Stimulated activated CD8-positive, alpha-beta memory T cell treated with anti-CD3 and anti-CD28 coated beads, Interleukin-7, amount 100 ng/mL, for 24 hours (primary cell): ENCODE measurements at places on chromosomes 6 and 20.

DNA sequence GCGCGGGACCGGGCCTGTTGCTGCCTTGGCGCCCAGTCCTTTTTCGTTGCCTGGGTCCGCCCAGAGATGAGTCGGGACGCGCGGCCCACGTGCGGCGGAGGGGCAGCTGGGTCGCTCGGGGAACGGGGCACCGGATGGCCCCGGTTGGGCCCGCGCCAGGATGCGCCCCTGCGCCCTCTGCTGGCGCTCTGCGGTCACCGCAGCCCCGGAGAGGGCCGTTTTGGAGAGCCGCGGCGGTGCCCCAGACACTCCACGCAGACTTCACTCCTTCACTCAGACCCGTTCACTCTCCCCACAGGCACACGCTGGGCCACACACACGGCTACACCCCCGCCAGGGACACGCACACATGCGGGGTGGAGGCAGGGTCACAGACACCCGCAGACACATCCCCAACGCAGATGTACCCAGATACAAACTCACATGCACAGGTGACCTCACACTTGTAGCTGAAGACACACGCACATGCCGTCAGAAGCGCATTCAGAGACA lies 38.8 kb downstream of the SRC start:
- DNase-seq: peak; percentile 58

DNA sequence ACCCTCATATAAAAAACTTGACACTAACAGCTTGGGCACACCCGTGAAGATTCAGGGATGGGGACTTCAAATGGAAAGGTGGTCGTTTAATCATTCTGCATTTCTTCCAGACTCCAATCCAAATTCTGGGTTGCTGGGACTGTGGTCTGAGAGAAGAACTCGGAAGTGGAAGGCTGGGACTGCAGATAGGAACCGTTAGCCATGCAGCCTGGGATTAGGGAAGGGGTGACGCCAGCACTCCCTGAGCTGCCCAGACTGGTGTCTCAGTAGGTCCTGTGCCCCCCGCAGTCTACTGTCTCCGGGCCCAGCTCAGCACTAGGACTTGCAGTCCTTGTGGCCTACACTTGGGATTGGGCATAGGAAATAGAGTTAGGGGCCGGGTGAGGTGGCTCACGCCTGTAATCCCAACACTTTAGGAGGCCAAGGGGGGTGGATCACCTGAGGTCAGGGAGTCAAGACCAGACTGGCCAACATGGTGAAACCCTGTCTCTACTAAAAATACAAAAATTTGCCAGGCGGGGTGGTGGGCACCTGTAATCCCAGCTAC lies 511 bp upstream of the CLIC1 start:
- DNase-seq: no peak

- no peak for DNase-seq
These were observed 131.6 kb upstream of the SOX4 start for GRCh38 chr6:21461844-21462518.

GRCh38 chr6:51077821-51078518 lies 259.3 kb downstream of the TFAP2B start:
- DNase-seq: no peak

- DNase-seq: no peak
These were observed 215.8 kb downstream of the UTRN start for GRCh38 chr6:144500892-144501291.

GRCh38 chr20:25696371-25697131 lies at the start of gene ZNF337:
TSS of gene ZNF337 (minus strand) at chr20:25696853. CDS start at chr20:25686417, 10,436 bp downstream.
- peak; percentile 89 for DNase-seq

GRCh38 chr6:37381579-37381978 lies 27.8 kb downstream of the RNF8 start:
- no peak for DNase-seq

- DNase-seq: no peak
These were observed 417.9 kb downstream of the CD109 start for GRCh38 chr6:74113901-74114300.

GRCh38 chr6:166958926-166959861 lies 2.8 kb upstream of the RNASET2 start:
- DNase-seq: no peak

DNA sequence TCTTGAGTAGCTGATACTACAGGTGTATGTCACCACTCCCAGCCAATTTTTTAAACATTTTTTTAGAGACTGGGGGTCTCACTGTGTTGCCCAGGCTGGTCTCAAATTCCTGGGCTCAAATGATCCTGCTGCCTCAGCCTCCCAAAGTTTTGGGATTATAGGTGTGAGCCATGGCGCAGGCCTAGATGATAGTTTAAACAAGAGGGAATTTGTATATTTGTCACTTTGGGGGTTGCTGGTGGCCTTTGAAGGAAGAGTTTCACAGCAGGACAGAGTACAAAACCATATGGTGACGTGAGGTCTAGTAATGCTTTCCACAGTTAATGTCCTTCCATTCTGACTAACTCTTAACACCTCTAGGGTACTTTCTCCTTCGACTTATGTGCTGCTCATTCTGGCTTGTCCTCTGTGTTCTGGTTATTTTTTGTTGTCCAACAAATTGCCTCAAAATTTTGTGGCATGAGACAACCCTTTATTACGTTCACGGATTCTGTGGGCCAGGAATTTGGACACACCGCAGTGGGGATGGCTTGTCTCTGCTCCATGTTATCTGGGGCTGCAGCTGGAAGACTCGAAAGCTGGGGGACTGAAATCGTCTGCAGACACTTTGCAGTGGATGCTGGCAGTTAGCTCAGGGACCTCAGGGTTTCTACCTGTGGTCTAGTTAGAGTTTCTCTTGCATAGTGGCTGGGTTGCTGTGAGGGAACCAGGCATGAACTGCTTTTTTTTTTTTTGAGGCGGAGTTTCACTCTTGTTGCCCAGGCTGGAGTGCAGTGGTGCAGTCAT lies 23.0 kb upstream of the IER3 start:
- no peak for DNase-seq

DNA sequence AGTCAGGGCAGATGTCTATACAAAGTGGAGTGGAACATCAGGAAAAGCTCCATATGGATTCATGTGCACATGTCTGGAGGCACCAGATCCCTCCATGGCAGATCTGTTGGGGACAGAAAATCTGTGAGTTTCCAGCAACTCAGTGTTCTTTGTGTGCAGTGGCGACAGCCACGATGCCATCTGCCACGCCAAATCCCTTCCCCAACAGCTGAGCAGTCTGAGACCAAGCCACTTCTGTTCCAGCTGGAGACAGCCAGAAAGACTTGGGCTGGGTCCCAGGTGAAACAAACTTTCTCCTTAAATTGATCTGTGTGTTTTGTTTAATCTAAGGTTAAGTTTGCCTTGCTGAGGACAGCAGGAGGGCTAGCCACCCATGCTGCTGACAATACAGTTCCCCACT lies 22.9 kb downstream of the FKBP1A start:
- DNase-seq: no peak

DNA sequence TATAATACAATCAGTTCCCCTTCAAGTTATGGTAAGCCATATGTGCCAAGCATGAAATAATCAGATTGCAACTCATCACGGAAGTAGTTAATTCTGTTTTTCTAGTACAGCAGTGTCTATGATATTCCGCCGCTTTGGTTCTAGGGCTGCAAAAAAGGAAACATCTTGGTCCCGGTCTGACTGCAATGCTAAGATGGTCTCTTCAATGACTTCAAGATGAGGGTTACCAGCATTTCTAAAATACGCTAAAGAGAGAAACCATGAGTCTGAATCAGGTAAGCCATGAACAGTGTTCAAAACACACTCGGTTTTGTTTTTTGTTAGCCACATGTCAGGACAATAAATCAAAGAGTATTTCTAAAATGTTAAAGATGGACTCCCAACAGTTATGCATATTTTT lies 3.2 kb upstream of the ANKRD60 start:
- no peak for DNase-seq

GRCh38 chr6:26053992-26054780 lies 33.0 kb upstream of the HFE start:
- DNase-seq: no peak

GRCh38 chr20:8608470-8608869 lies 460.4 kb upstream of the PLCB4 start:
- no peak for DNase-seq

- DNase-seq: no peak
These were observed 11.4 kb downstream of the HLA-E start for GRCh38 chr6:30500421-30501355.

GRCh38 chr6:53179961-53180651 lies 31.5 kb upstream of the GCM1 start:
- no peak for DNase-seq

GRCh38 chr20:4613718-4614620 lies 107.7 kb upstream of the PRND start:
- DNase-seq: peak; percentile 33

GRCh38 chr20:44022464-44022863 lies 107.8 kb downstream of the TOX2 start:
- no peak for DNase-seq

GRCh38 chr6:150634176-150634963 lies 34.7 kb downstream of the PLEKHG1 start:
- DNase-seq: no peak

GRCh38 chr20:49510562-49511122 lies 28.2 kb upstream of the KCNB1 start:
- no peak for DNase-seq

DNA sequence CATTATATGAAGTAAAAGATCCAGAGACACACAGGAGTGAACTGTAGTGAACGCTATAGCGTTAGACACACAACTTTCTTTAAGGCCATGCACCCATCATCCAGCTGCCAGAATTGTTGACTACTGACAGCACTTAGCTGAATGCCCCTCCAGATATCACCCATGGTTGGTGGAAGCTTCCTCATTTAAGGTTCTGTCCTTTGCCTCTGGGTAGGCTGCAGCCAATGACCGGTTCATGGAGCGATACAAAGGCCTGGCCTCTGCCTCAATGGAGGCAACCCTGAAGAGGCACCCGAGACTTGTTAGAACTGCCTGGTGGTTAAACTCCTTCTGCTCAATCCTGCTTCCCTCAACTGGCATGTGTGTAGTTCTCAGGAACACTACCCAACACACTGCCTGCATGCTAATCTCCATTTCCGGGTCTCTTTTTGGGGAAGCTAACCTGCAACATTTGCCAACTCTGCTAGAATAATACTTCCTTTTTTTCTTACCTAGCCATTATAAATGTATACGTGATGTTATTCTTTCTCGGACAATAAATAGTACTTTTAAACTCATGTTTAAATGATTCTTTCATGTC lies 49.8 kb upstream of the THEMIS start:
- no peak for DNase-seq

- no peak for DNase-seq
These were observed 399.7 kb downstream of the COL12A1 start for GRCh38 chr6:74805916-74806696.

- DNase-seq: no peak
These were observed 22.3 kb upstream of the APMAP start for GRCh38 chr20:25014816-25015215.

GRCh38 chr6:37039958-37040357 lies 34.5 kb downstream of the FGD2 start:
- no peak for DNase-seq

- DNase-seq: no peak
These were observed 56.9 kb downstream of the HIVEP1 start for GRCh38 chr6:12068899-12069557.

- no peak for DNase-seq
These were observed 45.7 kb downstream of the SOBP start for GRCh38 chr6:107535626-107536025.

- no peak for DNase-seq
These were observed 3.9 kb downstream of the EPM2A start for GRCh38 chr6:145731447-145731846.

- DNase-seq: no peak
These were observed 123.3 kb downstream of the QRSL1 start for GRCh38 chr6:106752641-106753040.

- DNase-seq: no peak
These were observed 9.2 kb upstream of the GHRH start for GRCh38 chr20:37270576-37271420.

GRCh38 chr6:165713845-165714466 lies 50.9 kb upstream of the PDE10A start:
- DNase-seq: no peak

DNA sequence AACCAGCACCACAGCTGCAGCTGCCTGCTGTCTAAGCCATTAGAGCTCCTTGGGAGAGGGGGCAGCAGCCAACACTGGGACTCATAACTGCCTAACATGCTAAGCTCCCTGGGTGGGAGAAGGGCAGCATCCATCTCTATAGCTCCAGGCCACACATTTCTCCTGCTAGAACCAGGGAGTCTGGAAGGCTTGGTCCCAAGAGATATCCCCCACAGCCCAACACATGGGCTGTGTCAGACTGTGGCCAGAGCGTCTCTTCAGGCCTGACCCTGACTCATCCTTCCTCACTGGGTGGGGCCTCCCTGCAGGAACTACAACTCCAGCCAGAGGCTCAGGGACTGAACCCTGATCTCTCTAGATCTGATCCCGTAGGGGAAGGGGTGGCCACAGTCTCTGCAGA lies 411.1 kb downstream of the HDGFL1 start:
- DNase-seq: no peak

GRCh38 chr6:159395609-159396008 lies 226.4 kb downstream of the FNDC1 start:
- no peak for DNase-seq

- DNase-seq: no peak
These were observed 1.2 kb downstream of the FOXO3 start for GRCh38 chr6:108561742-108562502.

DNA sequence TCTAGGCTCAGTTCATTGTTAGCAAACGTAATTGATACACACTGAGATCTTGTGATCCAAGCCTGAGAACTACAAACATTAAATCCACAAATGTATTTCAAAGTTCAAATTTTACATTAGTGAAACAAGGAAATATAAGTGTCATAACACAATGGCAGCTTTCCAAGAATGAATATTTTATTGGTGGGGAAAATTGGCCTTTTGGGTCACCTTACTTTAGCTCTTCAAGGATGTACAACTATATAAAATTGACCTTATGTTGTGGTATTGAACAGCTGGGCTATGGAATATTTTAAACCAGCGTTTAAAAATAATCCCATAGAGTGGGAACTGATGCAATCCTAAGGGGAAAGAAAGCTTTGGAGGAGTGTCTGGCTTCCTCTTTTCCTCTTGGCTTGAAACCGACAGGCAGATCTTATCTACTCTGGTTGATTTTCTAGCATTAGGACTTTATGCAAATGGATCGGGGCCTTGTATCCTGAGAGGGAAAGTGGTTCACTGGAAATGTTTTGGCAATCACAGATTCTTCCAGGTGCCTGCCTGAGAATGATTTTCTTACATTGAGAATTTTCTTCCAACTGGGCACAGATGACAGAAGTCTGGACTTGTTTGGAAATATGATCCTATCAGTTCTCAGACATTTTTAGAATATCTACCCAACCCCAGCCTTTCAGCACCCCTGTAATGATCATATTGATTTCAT lies 184.8 kb upstream of the ECI2 start:
- DNase-seq: no peak

DNA sequence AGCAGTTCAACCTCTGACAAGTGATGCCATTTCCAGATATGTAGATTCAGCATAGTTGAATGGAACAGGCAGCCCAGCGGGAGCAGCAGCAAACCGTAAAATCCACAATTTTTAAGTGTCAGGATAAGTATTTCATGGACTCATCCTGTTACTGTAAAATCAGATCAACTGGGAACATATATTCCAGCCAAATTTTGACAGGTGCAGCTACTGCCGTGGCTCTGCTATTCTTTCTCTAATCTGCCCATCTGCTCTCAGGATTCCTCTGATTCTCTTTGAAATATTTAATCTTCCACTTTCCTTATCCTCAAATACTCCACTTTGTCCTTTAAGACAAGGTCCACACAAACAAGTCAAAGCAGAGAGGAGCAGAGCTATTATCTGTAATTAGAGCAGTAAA lies 245.4 kb upstream of the ASCC3 start:
- no peak for DNase-seq
